ENCODE measurements at places on chromosomes 6 and 20.

DNA sequence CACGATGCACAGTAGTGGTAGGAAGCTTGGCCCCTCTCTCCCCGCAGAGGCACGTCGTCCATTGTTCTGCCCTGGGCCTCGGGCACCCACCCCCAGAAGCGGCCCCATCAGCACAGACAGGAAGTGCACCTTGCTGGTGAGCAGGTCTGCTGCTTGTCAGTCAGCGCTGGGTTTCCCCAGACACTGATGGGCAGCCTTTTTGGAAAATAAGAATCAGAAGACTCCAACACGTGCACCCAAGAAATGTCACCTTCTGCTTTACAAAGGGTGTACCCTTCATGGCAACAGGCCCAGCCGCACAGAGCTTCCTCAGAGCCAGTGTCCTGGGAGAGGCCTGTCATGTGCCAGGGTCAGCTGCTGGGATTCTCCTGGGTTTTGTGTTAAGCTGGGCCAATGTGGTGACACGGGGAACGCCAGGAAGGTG lies 34.7 kb upstream of the IRF4 start:
- DNase-seq, result no peak

DNA sequence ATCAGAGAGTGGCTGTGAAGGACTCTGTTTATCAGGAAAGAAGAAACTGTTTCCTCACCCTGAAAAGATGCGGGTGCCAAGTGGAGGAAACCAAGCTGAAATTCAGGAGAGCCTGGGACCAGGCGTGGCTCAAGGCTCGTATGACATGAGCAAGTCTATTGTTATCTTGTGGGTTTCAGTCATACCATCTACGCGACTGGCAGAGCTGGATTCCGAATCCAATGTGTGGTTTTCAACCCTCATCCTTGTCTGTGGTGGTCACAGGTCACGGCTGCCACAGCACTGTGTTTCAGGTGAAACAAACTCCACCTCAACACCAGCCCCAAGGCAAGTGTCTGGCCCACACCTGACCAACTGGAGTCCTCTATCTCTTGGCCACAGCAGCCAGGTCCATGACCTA lies 9.1 kb downstream of the MC3R start:
- DNase-seq, result no peak

- DNase-seq, result no peak
These were observed 904 bp upstream of the UST start for GRCh38 chr6:148745926-148746325.

- peak; percentile 98 for DNase-seq
These were observed 91.2 kb downstream of the CARMIL1 start for GRCh38 chr6:25370178-25371036.

DNA sequence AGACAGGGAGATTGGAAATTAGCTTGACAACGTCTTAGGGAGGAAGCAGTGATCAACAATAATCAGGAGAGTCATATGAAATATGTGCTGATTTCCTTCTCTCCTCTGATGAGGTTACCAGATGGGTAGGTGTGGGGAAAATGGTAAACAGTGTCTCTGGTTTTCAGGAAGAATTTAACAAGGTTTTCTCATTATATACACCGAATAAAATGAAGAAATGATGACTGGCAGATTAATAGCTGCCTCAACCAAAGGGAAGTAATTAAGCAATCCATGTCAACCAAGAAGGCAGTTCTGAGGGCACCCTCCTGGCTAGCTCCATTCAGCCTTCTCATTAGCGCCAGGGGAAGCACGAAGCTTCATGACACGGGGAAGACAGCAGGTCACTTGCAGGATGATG lies 12.7 kb upstream of the RAMACL start:
- DNase-seq, result no peak

DNA sequence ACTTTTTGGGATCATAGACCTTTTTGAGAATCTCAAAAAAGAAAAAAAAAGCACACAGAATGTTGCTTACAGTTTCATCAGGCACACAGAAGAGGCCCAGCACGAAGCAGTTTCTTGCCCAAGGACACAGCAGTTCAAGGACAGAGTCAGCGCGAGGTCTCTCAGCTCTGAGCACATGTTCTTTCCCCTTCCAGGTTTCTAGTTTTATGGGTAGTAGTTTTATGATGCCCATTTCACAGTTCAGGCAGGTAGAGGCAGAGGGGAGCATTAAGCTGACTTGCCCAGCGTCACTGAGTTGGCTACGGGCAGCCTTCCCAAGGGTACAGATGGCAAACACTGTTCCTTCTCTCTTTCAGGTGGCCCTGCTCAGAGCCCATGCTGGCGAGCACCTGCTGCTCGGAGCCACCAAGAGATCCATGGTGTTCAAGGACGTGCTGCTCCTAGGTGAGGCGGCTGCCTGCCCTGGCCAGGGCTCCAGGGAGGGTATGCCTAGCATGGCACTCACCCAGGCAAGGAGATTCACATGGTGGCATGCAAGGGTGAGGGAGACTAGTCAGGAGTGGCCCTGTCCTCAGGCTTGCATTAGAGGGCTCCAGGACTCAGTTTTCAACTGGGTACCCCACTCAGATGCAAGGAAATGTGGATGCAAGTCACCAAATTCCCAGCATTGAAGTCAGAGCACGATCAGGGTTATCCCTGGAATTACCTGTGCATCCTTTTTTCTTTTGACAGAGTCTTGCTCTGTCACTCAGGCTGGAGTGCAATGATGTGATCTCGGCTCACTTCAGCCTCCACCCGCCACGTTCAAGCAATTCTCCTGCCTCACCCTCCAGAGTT lies 57.4 kb upstream of the TTPAL start:
- DNase-seq, result no peak

DNA sequence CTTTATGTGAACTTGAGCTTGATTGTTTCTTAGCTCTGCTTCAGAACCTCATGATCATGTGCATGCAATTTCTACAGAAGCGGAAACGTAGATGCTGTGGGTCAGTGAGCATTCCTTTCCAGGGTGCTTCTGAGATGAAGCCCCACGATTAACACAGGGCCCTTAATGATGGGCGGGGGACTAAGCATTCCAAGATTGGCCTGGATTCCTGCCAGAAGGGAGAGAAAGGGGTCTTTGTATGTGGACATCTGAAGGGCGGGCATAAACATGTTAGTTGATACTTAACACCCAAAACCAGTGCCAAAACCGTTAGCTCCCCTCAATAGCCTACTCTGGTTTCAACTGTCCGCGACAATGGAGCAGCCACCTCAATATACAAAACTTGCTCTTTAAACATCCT lies 46.9 kb upstream of the POU3F2 start:
- DNase-seq, result peak; percentile 94

DNA sequence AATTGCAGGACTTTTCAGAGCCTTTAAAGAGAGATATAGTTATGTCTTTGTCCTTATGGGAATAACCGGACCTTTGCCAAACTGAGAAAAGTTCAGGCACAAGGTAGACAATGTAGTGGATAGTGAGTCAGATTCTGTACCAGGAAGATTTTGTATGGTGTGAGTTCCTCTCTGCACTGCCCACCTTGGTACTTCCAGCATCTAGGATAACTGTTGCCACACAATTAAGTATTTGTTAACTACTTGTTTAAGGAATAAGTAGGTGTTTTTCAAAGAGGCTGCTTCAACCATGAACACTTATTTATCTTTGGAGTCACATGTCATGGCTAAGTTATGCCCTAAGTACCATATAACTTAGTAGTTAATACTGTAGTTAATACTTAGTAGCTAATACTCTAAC lies 131.8 kb upstream of the DOK5 start:
- DNase-seq, result no peak

DNA sequence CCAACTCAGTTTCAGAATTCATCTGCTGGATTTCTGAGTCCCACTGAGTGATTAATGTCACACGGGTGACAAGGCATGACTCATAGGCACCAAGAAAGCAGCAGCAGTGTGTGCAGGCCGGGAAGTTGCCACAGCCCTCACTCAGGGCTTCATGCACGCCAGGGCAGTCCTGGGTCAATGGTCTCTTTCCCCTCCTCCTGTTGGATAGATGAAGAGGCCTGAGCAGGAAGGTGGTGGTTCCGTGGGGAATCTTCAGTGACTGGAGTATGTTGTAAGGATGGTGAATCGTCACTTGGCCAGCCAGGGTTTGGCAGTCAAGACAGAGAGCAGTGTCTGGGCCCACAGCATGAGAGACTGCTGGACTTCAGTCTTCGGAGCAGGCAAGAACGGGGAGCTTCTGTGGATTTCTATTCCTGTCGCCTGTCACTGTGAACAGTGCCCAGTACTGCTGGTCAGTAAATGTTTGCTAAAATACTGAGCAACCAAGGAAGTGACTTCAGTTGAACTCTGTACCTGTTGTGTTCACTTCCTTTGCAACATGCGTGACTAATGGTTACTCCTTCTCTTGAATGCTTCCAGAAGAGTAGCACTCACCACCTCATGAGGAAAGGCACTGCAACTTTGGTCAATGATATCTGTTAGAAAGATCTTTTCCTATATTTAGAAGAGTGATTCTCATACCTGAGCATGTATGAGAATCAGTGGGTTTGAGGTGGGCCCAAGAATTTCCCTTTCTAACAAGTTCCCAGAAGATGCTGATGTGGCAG lies 62.0 kb upstream of the CD93 start:
- no peak for DNase-seq

DNA sequence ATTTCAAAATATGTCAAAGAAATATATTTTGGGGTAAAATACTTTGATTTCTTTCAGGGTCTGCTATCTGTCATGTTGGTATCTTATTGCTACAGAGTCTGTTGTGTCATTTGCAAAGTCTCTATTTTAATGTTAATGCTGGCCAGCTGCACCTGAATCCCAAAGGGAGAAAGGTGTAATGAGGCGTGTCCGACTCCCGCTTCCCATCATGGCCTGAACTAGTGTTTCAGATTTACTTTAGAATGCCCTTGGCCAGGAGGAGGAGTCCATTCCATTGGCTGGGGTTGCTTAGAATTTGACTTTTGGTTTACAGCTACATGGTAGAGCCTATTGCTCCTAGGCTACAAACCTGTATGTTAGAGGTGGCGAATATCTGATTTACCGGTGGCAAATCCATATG lies 69.3 kb downstream of the FAM50B start:
- peak; percentile 3 for DNase-seq

- no peak for DNase-seq
These were observed 247.0 kb upstream of the KCNQ5 start for GRCh38 chr6:72374857-72375256.

DNA sequence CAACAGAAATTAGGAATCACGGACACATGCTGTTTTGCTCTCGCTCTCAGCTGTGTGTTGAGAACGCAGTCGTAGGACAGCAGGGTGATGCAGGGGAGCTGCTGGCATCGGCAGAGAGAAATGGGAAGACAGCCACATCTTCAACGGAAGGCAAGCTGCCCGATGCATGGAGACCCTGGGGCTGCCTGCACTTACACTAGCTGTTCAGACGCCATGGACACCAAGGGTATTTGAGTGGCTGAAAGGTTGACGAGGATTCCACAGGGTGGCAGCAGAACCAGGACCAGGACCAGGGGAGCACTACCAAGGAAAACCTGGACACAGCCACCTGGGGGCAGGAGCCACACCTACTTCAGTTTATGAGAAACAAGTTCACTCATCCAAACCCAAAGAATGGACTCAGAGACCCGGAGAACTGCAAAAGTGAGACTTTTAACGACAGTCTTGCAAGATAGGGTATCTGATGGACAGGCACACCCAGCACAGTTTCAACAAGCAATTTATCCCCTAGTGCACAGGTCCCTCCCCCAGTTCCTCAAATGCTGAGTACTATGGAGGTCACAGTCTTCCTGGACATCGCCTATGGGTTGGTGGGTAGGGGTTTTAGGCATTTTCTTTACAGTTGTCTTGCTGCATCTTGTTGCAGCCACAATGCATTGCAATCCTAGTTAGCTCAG lies 56.3 kb upstream of the ENTPD6 start:
- DNase-seq, result peak; percentile 34

DNA sequence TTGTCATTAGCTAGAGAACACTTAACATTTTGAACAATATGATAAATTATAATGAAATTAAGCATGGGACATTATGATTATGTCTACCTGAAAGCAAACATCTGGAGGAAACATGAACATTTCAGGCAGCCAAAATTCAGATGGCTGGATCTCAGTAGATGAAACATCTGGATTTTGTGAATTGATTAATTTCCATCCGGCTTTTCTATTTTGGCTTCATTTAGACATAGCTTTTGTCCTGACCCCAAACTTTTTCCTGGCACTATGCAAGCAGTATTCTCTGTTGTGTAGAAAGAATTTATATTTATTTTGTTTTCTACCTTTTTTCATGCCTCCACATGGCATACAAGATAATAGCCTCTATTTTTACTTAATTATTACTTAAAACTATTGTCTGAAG lies 186.3 kb downstream of the OGFRL1 start:
- no peak for DNase-seq

Measured in NCI-H1092 treated with DMSO at 0.1 percent for 48 hours (cell line).